ENCODE measurements at places on chromosomes 2 and 18. TPM values are rescaled to one million over a fixed set of nuclear protein-coding genes. Genes with fewer than 3 reads are reported as not detected.

Gene HOXD13
- total RNA-seq: 2.1 TPM

DNA sequence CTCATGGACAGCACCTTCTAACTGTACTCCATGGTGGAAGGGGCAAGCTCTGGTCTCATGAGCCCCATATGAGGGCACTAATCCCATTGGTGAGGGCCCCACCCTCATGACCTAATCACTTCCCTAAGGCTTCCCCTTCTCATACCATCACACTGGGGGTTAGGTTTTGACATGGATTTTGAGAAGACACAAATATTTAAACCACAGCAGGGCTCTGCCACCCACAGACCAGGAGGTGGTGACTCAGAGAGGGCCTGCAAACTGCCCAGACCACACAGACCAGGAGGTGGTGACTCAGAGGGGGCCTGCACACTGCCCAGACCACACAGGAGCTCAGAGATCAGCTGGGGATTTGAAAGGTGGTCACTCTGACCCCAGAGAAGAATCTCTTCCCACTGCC is 222.0 kb downstream of the KLHL29 start:
- DNase-seq: peak; percentile 78

GRCh38 chr2:30886080-30886479 is 78.8 kb upstream of the CAPN13 start:
- DNase-seq: no peak

DNA sequence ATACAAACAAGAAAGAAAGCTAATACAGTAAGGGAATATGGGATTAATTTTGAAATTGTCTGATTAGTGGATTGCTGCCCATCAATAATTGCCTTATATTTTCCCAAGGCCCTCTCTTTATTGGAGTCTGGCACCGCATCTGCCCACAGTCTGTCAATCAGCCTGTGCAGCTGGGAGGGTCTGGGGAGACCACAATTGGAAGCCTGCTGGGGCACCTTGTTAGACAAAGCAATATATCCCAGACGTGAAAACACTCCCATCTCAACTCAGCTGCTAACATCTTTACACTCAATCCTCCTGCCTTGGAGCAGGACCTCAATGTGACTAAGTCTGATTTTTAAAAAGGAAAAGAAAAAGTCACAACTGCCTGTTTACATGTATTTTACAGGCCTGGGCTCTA is 258.6 kb downstream of the SRBD1 start:
- no peak for DNase-seq

DNA sequence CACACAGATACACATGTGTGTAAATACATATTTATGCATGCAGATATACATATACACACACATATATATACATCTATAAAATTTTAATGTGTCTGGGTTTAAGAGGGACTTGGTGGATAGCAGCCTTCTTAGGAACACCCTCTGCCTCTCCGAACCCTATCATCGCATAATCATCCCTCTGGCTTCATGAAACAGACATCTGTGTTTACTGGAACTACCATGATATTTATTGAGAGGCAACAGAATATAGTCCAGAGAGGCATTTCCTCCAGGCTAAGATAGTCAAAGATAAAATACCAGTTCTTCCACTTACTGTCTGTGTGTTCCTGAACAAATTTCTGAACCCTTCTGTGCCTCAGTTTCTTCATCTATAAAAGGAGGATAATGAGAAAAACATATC is 239.0 kb upstream of the FANCL start:
- DNase-seq: no peak

Data from M059J (cell line).